Cortex of kidney (tissue), 1 donor: ENCODE measurements at places on chromosomes 13 and 19.

- DNase-seq = no peak
These were observed 26.0 kb downstream of the TBC1D4 start for GRCh38 chr13:75455962-75456361.

DNA sequence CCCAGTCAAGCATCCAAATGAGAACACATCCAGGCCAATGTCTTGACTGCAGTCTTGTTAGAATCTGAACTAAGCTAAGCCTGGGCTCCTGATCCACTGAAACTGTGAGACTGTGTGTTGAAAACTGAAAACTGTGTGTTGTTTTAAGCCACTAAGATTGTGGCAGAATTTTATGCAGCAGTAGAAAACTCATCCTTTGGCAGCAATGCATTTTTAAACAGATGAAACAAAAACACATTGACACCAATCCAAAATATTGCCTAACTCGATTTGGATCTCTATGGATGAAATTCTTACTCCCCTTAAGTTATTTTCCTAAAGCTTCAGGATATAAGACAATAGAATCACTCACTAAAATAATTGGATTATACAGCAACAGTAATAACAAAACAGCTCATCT lies 202.3 kb upstream of the KLF12 start:
- no peak for DNase-seq

- no peak for DNase-seq
These were observed 2.4 kb downstream of the PPP1R13L start for GRCh38 chr19:45402298-45403061.

GRCh38 chr13:88461272-88462009 lies 790.3 kb downstream of the SLITRK5 start:
- no peak for DNase-seq

- no peak for DNase-seq
These were observed 14.0 kb upstream of the RAB20 start for GRCh38 chr13:110575322-110576069.

GRCh38 chr13:96797136-96797535 lies 197.1 kb downstream of the OXGR1 start:
- no peak for DNase-seq

DNA sequence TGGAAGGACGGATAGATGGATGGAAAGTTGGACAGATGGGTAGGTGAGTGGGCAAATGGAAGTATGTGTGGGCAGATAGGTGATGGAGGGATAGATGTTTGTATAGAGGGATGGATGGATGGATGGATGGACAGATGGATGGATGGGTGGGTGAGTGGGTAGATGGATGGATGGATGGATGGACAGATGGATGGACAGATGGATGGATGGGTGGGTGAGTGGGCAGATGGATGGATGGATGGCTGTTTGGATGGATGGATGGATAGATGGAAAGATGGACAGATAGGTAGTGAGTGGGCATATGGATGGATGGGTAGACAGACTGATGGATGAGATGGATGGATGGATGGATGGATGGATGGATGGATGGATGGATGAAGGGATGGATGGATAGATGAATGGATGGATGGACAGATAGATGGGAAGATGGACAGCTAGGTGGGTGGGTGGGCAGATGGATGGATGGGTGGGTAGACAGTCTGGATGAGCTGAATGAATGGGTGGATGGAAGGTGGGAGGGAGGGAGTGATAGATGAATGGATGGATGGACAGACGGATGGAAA lies 74.9 kb upstream of the KCTD15 start:
- DNase-seq = no peak

- no peak for DNase-seq
These were observed 13.0 kb downstream of the GAS6 start for GRCh38 chr13:113850722-113851479.

DNA sequence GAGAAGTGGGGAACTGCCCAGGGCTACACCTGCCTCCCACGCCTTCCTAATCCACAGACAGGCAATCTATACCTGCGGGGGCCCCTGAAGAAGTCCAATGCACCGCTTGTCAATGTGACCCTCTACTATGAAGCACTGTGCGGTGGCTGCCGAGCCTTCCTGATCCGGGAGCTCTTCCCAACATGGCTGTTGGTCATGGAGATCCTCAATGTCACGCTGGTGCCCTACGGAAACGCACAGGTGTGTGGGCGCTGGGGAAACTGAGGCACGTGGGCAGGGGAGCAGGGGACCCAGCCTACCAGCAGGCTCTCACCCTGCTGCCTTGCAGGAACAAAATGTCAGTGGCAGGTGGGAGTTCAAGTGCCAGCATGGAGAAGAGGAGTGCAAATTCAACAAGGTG lies 1.4 kb downstream of the IFI30 start:
- DNase-seq = no peak

- no peak for DNase-seq
These were observed 2.4 kb upstream of the TGFBR3L start for GRCh38 chr19:7912144-7912696.

GRCh38 chr13:64928696-64929499 lies 2301.2 kb downstream of the PCDH9 start:
- no peak for DNase-seq

- no peak for DNase-seq
These were observed 209.3 kb downstream of the KCNRG start for GRCh38 chr13:50224534-50224933.

DNA sequence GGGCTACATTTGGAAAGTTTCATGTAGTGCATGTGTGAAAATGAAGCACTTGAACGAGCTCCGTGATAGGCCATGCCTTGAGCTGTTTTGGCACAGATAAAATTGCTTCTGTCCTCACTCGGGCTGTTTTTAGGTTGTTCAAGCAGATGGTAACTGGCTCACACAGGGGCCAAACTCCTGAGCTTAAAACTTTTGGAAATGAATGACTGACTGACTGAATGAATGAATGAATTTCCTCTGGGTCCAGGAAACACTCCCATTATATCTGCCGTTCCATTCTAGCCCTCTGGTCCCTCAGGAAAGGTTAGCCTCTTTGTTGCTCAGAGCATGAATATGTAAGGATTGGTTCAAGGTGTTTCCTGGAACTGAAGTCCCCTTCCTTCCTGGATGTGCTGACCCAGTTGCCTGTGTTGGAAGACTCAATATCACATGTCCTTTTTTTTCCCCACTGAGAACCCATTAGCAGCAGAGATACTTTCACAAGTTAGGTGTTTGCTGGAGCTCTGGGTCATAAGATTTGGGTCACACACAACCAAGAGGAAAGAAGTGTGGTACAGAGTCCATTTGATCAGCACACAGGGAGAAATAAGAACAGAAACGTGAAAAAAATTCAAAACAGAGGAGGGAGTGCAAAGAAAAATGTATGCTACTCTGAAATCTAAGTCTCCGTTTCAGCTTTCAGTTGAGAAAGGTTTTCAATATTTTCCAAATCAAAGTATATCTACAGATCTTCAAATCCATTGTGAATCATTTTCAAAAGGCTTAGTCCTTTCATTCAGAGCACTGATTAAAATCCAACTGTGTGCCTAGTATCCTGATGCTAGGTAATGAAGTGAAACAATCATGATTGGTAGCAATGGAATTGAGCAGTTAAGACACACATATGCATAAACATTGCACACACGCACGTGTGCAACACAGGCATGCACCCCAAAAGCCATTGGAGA lies 18.9 kb downstream of the MBNL2 start:
- no peak for DNase-seq

DNA sequence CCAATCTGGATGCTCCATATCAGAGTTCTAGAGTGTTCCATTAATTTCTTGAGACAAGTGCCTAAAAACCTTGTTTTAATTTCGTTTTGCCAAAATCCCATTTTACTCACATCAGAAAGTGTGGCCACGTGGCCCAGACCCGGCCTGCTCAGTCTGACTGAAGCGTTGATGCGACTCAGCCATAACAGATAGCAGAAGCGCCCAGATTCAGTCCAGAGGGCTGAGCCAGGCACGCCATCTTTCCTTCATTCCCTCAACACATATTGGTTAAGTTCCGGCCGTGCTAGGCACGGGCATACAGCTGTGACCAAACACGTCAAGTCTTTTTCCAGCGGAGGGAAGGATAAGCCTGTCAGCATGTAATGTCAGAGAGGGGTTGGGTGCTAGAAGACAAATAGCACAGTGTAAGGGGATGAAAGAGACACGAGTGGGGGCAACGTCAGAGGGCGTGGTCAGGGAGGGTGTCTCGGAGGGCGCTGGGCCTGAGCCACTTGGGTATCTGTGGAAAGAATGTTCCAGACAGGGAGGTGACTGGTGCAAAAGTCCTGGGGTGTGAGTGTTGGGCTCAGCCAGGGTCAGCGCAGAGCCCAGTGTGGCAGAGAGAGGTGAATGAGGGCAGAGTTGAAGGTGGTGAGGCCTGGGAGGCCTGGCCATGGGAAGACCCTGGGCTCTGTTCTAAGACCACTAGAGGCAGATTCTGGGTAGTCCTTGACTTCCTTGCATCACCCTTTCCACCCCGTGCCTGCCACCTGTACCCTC lies 3.1 kb downstream of the F10 start:
- no peak for DNase-seq

DNA sequence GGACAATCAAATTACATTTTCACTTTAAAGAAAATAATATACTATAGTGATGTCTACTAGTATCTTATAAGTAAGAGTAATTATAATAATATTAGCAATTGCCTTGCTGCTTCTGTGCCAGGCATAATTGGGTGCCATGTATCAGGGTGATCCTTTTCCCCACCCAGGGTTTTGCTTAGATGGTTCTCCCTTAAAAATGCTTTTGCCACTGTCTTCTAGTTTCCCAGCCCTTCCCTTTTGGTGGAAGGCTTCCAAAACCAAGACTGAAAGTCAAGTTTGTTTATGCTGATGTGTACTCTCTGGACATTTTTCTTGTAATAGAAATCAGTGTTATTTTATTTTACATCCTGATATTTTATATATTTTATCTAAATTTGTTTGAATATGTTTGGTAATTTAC lies 77.8 kb downstream of the ITGBL1 start:
- DNase-seq = no peak

- no peak for DNase-seq
These were observed 111.2 kb downstream of the KCNRG start for GRCh38 chr13:50126263-50126992.
